ENCODE measurements at places on chromosomes 16 and 17.

- DNase-seq: no peak
Observed at GRCh38 chr17:47262586-47262985, 9.0 kb downstream of the ITGB3 start.

DNA sequence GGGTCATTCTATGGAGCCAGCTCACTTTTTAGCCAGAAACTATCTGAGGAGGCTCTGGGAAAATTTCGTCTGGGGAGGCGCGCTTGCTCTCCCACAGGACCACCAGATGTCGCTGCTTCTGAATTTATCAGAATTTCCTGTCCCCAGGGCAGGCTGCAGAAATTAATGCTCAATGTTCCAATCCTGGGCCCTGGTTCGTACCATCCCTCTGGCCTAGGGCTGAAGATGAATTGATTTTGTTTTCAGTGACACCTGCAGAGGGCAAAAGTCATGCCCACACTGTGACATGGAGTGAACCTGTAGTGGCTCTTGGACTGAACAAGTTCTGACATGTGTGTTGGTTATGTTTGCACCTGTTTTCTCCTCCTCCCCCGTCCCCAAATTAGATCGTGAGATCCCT is 482.6 kb downstream of the NPIPA7 start:
- peak; percentile 57 for DNase-seq

- no peak for DNase-seq
Observed at GRCh38 chr16:89265647-89266046, 48.1 kb downstream of the ZNF778 start.

DNA sequence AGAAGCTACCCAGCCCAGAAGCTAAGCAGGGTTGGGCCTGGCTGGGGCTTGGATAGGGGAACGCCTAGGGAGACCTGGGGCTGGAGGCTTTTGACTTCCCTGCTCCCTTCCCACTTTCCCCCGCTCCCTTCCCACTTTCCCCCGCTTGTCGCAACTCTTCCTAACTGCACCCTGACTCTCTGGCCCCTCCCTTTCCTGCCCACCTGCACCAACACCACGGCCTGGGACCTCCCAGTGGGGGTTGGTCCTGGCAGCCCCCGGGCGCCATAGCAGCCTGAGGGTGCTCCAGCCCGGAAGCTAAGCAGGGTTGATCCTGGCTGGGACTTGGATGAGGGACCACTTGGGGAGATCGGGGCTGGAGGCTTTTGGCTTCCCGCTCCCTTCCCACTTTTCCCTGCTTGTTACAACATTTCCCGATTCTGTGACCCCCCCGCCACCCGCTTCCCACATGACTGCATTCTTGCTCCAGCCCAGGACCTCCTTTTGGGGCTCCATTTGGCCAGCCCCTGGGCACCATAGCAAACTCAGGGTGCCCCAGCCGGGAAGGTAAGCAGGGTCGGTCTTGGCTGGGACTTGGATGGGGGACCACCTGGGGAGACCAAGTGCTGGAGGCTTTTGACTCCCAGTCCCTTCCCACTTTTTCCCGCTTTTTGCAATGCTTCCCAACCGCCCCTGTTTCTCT is 2287.0 kb downstream of the TP53TG3F start:
- DNase-seq: no peak

DNA sequence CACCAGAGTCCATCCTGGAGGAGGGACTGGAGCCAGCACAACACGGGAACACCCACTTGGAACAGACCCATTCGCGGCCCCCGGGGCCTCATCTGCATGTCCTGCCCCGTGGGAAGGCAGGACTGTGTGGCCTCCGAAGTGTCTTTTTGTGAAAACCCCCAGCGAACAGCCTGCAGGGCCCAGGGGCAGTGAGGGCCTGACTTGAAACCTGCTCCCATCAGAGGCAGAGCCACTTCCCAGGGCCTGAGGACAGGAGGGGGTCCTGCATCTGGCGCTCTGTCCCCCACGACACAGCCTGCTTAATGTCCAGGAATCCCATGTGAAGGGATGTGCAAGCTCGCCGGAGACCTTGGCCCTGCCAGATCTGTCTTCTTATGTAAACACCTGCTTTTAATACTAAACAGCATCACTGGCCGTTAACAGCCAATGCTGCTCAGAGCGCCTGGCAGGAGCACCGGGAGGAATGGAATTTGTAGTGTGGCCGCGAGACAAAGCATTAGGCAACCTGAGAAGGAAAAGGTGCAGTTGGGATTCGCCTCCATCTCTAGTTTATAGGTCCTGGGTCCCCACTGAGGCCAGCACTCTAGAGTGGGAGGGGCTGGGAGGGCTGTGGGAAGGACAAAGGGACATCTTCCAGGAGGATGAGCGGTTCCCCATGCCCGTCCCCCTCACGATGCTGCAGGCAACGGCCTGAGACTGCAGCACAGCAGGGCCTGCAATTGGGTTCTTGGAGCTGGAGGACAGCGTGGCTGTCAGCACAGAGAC is 9.6 kb upstream of the EVPL start:
- DNase-seq: no peak

DNA sequence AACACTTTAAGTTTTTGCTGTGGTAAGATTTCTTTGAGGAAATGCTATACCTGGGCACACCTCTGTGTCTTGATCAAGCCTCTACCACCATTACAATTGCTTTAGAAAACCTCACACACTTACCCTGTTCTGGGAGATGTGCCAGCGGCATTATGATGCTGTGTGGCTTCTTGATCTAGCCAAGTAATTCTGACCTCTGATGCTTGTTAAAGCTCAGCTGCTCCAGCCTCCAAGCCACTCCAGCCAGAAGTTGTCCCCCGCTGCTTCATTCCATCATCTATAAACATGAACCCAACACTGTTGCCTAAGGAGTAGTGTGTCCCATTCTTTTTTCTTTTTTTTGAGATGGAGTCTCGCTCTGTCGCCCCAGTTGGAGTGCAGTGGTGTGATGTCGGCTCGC is 60.1 kb downstream of the CYLD start:
- DNase-seq: no peak

DNA sequence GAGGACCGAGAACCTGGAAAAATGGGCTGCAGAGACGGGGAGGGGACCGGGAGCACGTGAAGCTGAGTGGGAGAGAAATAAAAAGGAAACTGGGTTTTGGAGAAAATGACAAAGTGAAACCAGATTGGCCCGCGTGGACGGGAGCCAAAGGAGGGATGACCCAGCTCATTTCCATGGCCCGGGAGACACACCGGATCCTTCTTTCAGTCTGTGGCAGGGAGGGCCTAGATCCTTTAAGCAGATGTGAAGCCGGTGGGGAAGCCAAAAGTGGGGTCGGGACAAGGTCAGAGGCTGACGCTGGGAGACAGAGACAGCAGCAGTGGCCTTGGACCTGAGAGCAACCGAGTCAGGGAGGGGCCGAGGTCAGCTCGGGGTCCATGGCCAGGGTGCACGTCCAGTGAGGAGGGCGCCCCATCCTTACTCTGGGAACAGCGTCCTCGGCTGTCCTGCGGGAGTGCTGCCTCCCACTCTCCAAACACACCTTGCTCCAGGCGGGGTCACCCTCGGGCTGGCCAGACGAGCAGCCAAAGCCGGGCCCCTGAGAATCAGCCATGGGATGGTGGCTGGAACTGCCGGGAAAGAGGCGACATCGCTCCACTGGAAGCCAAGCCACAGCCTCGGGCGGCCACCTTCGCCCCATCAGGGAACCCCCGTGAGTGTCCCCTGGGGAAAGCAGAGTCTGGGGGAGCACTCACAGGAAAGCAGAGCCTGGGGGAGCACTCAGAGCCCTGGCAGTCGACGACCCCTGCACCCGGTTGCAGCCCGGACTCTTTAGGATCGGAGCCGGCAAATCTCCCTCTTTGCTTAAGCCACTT is 17.3 kb downstream of the CA5A start:
- no peak for DNase-seq

DNA sequence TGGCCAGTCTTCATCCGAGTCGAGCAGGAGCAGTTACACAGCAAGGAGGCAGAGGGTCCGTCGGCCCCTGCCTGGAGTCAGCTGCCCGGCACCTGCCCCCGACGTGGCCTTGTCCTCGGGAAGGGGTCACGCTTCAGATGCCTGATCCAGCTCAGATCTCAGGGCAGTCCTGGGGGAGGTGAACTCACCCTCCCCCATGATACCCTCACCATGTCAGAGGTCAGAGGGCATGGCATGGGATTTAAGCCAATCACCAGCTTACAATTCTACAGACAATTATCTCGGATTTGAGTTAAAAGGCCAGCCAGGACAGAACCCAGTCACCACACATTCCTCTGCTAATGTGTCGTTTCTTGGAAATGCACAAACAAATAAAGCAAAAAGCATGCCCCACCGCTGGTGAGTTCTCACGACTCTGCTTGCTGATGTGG is 211.3 kb downstream of the FOXL1 start:
- no peak for DNase-seq

- no peak for DNase-seq
Observed at GRCh38 chr16:2808181-2808580, 8.9 kb upstream of the PRSS21 start.

- no peak for DNase-seq
Observed at GRCh38 chr17:12773153-12773552, 16.1 kb upstream of the ARHGAP44 start.

- DNase-seq: peak; percentile 87
Observed at GRCh38 chr17:16521070-16521727, 29.2 kb upstream of the LRRC75A start.

DNA sequence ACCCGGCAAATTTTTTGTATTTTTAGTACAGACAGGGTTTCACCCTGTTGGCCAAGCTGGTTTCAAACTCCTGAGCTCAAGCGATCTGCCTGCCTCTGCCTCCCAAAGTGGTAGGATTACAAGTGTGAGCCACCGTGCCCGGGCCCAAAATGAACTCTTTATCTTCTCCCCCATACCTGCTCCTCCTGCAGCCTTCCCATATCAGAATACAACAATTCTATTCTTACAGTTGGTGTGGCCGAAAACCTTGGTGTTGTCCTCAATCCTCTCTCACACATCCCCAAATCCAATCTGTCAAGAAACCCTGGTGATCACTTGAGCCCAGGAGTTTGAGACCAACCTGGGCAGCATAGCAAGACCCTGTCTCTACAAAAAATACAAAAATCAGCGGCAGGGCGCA is 19.5 kb upstream of the SPN start:
- DNase-seq: no peak

DNA sequence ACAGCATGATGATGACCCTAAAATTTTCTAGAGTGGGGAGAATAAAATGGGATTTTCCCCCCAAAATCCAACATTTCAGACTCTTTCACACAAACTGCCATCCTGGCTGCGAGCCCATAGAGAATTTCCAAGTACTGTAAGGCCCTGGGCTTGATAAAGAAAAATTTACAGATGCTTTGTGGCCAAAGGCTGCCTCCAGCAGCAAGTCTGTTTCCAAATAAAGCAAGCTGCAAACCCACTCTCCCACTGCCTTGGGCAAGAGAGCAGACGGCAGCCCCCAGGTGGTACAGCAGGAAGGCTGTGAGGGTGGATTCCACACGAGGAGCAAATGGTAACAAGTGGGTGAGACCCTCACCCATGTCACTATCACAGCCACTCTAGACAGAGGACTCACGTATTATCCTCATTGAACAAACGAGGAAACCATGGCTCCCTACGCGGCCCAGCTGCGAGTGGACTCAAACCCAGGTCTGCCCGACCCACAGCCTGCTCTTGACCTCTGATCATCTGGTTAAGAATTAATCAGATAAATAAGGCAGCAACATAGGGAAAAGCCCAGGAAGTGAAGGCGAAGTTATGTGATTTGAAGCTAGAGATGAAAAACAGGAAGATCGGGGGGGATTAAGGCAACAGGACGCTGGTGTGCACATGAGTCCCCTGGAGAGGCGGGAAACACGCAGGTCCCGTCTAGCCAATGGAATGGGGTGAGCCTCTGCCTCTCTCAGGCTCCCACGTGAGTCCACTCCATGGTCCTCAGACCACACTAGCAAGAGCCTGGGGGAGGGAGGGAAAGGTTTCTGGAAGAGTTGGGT is 37.4 kb downstream of the AXIN2 start:
- DNase-seq: no peak

DNA sequence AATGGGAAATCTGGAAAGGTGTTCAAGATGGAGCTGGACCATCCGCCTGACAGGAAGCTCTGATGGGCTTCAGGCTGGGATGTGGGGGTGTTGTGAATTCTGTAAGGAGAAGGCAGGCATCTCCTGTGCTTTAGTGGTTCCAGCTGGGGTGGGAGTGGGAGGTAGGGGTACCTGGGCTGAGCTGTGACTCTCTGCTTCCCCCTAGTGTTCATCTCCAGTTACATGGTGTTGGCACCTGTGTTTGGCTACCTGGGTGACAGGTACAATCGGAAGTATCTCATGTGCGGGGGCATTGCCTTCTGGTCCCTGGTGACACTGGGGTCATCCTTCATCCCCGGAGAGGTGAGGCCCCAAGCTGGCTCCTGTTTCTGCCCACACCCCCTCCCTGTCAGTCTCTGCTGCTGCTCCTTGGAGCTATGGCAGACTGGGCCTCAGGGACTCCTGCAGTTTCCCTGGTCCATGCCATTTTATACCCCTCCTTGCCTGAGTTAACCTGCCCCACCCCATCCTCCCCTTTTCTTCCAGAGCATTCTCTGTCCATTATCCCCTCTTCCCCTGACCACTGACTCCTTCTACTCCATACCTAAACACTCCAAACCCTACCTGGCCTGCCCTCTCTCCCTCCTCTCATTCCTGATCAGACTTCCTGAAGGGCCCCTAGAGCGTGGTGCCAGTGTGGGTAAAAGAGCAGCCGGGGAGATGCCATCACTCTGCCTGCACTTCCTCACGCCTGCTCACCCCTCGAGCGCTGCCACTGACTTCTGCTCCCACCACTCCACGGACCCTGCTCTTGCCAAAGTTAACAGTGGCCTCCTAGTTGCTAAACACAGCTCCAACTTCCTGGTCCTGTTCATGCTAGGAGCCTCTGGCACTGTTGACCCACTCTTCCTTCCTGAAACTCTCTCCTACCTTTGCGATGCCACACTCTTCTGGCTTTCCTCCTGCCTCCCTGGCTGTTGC is 3.4 kb downstream of the SPNS1 start:
- DNase-seq: peak; percentile 33

DNA sequence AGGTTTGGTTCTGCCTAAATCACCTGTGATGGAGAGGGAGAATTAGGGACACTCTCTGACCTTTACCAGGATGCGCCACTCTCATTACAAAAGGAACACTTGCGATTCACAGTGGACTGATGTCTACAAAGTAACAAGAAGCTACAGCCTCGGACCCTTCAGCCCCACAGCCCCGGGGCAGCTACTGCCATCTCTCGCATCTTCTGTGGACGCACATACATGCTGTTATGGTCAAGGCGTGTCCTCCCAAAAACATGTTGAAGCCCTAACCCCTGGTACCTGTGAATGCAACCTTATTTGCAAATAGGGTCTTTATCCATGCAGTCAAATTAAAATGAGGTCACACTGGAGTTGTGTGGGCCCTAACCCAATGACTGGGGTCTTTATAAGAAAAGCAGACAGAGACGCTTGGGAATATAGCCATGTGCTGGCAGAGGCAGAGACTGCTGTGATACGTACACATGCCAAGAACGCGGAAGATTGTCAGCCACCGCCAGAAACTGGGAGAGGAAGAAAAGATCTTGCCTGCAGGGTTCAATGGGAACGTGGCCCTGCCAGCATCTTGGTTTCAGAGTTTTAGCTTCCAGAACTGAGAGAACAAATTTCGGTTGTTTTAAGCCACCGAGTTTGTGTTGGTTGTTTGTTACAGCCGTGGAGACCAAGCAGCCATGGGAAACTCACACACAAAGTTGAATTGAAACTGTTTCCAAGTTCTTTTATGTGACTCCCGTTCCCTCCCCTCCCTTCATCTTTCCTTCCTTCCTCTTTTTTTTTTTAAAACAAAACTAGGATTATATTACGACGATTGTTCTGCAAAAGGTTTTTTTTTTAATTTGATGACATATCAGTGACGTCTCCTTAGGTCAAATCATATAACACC is 23.1 kb downstream of the ATP2C2 start:
- DNase-seq: no peak
